ENCODE measurements at places on chromosomes 11 and 22.

GRCh38 chr11:813072-813455, 3.3 kb downstream of the RPLP2 start:
- no peak overlapping the region for H3K4me3 ChIP-seq
- DNase-seq, result no peak
- H3K36me3 ChIP-seq, result peaks cover 14% of the 10 kb centered on the region
- peaks cover 4% of the 10 kb centered on the region for H3K4me1 ChIP-seq
- H3K27me3 ChIP-seq, result no peaks in the 10 kb centered on the region
- no peak overlapping the region for H3K27ac ChIP-seq

- no peaks in the 10 kb centered on the region for H3K27me3 ChIP-seq
- peak overlapping the region; percentile 93 for H3K27ac ChIP-seq
- peaks cover 52% of the 10 kb centered on the region for H3K4me1 ChIP-seq
- peaks cover 12% of the 10 kb centered on the region for H3K36me3 ChIP-seq
Observed at GRCh38 chr11:64893194-64894069, 15.0 kb upstream of the EHD1 start.

DNA sequence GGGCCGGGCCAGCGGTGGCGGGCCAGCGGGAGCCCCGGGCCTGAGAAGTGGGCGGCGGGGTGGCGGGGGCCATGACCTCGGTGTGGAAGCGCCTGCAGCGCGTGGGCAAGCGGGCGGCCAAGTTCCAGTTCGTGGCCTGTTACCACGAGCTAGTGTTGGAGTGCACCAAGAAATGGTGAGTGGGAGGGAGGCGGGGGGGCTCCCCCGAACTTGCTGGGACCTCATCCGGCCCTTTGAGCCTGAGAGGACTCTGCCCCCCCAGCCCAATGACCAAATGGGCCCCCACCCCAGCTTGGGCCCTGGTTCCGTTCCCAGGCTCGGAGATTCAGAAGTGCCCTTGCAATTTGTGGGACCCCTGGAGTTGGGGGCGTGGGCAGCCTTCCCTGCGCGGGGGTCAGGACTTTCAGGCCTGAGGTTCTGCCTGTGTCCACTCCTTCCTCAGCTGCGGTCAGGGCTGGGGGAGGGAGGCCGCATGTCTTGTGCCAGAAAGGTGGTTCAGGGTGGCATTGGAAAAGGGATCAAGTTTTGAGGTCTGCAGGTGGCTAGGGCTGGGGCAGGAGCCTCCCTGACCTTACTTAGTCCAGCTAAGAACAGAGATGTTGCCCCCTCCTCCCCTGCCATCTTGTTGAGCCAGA, 496 bp downstream of the EHBP1L1 start:
- DNase-seq, result no peak
- H3K27ac ChIP-seq, result peak overlapping the region; percentile 25
- no peaks in the 10 kb centered on the region for H3K27me3 ChIP-seq
- H3K4me3 ChIP-seq, result peak overlapping the region; percentile 56

DNA sequence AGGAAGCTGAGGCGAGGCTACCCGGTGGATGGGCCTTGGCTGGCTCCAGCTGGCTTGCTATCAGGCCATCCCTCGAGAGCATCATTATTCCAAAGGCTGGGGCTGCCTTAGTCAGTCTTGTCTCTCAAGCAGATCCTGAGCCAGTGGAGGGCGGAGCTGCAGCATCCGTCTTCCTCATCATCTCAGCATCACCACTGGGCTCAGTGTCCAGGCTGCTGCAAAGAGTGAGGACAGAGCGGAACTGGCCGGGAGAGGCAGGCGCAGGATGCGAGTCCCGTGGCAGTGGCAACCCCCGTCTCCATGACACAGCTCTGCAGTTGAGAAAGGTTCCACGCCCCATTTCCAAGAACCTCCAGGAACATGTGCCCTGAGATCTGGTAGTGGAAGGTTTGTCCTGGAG, 4.4 kb downstream of the TP53I11 start:
- H3K4me1 ChIP-seq, result no peaks in the 10 kb centered on the region
- H3K27me3 ChIP-seq, result no peaks in the 10 kb centered on the region
- no peak overlapping the region for H3K27ac ChIP-seq
- no peak overlapping the region for H3K4me3 ChIP-seq

GRCh38 chr11:57357856-57358255, 19.7 kb downstream of the P2RX3 start:
- no peaks in the 10 kb centered on the region for H3K27me3 ChIP-seq
- peaks cover 40% of the 10 kb centered on the region for H3K4me1 ChIP-seq
- no peaks in the 10 kb centered on the region for H3K36me3 ChIP-seq
- no peak overlapping the region for H3K4me3 ChIP-seq
- DNase-seq, result no peak

GRCh38 chr11:132068556-132068955, 698.1 kb downstream of the NTM start:
- H3K27ac ChIP-seq, result no peak overlapping the region
- no peak overlapping the region for H3K4me3 ChIP-seq
- no peaks in the 10 kb centered on the region for H3K27me3 ChIP-seq
- no peaks in the 10 kb centered on the region for H3K4me1 ChIP-seq
- H3K36me3 ChIP-seq, result no peaks in the 10 kb centered on the region

GRCh38 chr11:121520243-121521144, 67.7 kb upstream of the SORL1-AS1 start:
- no peak overlapping the region for H3K27ac ChIP-seq
- DNase-seq, result no peak
- no peaks in the 10 kb centered on the region for H3K4me1 ChIP-seq
- H3K27me3 ChIP-seq, result no peaks in the 10 kb centered on the region
- no peak overlapping the region for H3K4me3 ChIP-seq

GRCh38 chr11:120310870-120311269, 14.2 kb upstream of the TLCD5 start:
- no peaks in the 10 kb centered on the region for H3K27me3 ChIP-seq
- no peak overlapping the region for H3K27ac ChIP-seq
- H3K36me3 ChIP-seq, result no peaks in the 10 kb centered on the region
- peaks cover 5% of the 10 kb centered on the region for H3K4me1 ChIP-seq

- H3K27me3 ChIP-seq, result no peaks in the 10 kb centered on the region
- DNase-seq, result no peak
- H3K27ac ChIP-seq, result no peak overlapping the region
Observed at GRCh38 chr22:39707816-39708215, 137.3 kb downstream of the CACNA1I start.

DNA sequence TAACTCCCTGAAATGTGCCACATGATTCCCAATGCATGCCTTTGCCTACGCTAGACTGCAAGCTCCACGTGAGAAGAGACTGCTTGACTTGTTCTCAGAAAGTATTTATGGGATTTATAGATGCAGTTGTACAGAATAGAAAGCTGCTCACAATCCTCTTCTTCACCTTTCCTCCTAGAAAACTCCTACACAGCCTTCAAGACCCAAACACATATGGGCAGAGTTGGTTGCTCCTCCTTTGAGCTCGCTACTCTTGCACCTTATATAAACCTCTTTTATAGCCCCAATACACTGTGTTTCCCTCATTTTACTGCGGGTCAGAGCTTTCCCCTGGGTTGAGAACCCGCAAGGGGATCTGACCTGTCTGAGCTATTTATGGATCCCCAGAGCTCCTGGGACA, 16.4 kb downstream of the C1QTNF6 start:
- peaks cover 5% of the 10 kb centered on the region for H3K4me1 ChIP-seq
- no peaks in the 10 kb centered on the region for H3K27me3 ChIP-seq
- no peak overlapping the region for H3K27ac ChIP-seq

DNA sequence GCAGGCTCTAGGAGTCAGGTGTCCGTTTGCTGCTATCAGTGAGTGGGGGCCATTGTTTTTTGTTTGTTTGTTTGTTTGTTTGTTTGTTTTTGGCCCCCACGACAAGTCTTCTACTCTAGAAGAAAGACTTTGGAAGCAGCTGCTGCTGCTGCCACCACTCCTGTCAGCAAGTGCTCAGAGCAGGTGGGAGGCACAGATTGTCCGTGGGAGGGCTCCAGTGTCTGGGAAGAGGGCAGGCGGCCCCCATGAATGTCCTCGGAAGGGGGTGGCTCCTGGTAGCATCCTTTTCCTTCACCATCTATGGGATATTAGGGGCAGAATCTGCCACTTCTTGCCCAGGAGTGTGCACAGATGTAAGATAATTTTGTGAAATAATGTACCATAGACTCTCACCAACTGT, 37.8 kb upstream of the YWHAH start:
- DNase-seq, result no peak
- H3K36me3 ChIP-seq, result no peaks in the 10 kb centered on the region
- peaks cover 14% of the 10 kb centered on the region for H3K4me1 ChIP-seq
- no peak overlapping the region for H3K4me3 ChIP-seq
- no peaks in the 10 kb centered on the region for H3K27me3 ChIP-seq
- H3K27ac ChIP-seq, result no peak overlapping the region
